EH (cell line): ENCODE measurements at places on chromosomes 12 and 14.

DNA sequence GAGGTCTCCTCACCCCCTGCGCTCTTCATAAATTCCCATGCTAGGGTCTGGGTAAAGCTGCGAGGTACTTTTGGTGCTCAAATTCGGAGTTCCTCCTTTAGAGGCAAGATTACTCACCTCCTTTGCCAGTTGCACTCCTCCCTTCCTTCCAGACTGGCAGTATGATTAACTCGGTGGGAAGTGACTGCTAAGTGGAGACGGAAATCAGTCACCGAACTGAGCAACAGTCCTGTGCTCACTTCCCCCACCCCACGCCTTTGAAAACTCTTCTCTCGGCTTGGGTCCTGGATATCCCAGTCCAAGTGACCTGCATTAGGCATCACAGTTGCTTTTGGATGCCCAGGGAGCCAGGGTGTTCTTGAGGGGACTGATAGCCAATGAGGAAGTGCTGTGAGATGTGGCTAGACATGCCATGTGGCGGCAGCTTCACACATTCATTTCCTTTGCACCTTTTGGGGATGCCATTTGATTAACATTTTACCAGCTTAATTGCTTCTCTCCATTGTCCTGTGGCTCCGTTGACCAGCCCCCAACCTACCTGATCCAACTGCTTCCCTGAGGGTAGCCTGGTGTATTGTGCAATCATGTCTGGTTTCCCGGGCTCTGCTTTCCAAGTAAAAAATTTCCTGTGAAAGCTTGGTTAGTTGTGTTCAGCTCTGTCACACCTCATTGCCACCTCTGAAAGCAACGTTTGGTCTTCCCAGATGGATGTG is 840 bp downstream of the PNP start:
- peak; percentile 71 for DNase-seq

DNA sequence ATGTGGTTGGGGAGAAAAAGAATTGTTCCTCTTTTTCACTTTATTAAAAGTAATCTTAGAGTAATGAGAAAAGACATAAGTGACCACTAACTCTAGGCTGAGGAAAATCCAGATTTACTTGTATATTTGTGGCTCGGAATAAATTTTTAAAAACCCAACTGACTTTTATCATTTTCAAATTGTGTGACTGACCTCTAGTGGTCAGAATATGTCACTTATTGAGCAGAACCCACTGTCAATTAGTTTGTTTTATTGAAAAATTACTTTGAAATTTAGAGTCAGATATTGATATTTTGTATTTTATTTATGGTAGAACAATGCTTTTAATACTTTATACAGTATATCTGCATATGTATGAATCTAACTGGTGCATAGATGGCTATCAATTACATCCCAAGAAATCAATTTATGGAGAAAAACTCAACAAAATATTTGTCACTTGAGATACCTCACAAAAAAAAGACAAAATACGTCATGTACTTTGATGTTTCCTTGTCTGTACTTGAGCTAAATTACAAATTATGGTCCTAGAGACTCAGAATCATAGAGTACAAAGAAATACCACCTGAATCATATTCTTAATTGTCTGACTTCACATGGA is 229.4 kb downstream of the CNTN1 start:
- DNase-seq = peak; percentile 14

DNA sequence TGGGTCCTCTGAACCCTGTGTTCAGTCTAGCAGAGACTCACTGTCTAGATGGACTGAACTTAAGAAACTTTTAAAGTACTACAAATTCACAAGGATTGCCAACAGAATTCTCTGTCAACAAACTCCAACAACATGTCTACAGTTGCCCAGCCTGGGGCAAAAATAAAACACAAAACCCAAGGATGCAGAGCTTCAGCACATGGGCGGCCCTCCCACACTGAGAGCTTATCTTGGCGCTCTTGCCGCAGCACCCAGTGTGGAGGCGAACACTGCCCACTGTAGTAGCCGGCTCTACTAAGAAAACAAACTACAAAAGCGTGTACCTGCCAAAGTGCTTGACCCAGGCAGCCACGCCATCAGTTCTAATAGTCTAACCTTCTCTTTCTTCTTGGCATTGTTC is 66.7 kb downstream of the PTPN21 start:
- no peak for DNase-seq

DNA sequence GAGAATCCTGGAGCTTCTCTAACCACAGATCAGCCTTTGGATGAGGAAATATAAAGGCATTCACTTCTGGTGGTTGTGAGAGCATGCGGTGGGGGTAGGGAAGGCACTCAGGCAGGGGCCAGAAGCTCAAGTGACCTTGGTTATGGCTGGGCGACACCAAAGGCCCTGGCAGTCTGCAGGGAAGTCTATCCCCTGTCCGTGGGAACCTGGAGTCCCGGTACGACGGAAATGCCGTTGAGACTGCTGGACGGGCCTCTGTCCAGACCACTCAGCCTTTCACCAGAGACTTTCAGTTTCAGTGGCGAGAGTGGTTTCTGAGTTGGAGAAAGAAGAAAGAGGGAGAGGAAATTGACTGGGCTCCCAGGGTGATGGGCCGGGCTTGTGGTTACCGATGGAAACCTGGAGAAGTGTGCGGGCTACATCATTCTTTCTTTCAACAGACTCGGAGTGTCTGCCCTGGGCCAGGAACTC is 20.9 kb downstream of the ISCA2 start:
- DNase-seq = peak; percentile 42

- DNase-seq = peak; percentile 79
These were observed 204.7 kb downstream of the EPS8 start for GRCh38 chr12:15584366-15585041.

DNA sequence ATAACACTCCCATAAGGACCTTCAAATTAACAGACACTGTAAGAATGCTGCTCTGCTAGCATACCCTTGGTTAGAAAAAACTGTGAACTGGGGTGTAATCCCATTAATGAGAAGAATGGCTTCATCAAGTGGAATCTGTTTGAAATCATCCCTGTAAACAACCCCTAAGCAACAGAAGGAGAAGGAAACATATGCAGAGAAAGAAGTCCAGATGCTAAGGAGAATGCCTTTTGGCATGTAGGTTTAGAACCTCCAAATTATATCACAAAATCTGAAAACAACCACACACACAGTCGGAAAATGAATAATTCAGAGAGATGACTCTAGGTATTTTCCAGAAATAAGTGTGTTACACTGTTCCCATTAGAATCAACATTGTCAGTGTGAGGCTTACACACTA is 140.2 kb downstream of the NUAK1 start:
- DNase-seq = no peak

- DNase-seq = no peak
These were observed 21.1 kb downstream of the BEGAIN start for GRCh38 chr14:100566119-100566518.

DNA sequence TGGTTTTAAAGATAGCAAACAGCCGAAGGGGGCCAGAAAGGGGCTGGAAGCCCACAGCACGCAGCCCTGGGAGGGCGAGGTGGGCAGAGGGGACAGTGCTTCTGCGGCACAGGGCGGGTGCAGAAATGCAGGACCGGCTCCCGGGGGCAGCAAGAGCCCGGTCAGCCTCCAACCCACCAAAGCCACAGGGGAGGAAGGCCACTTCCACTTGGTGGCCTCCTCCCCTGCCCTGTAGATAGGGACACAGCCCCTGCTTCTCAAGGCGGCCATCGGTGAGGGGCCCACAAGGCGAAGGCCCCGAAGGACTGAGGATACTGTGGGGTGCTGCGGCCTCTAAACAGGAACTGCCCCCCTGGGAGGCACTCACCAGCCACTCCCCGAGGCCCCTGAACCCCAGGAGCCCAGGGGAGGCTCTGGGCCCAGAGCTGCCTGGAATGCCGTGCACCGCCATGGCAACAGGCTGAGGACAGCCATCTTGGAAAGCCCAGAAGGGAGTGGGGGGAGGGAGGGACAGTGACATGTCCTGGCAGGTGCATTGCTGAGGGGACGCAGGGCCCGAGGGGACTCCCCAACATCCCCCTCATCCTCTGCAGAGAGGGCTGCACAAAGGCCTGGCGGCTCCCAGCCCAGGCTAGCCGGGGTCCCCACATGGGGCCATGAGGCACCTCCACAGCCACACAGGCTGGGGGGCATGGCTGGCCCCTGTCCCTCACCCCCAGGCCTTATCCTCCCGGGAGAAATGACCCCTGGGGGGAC is 114.7 kb downstream of the NCOR2 start:
- DNase-seq = no peak

GRCh38 chr12:116323406-116324386 is 46.2 kb upstream of the MED13L start:
- DNase-seq = no peak

- no peak for DNase-seq
These were observed 231.9 kb upstream of the AVPR1A start for GRCh38 chr12:63382930-63383329.

GRCh38 chr12:91542067-91542466 is 359.4 kb upstream of the DCN start:
- DNase-seq = no peak

DNA sequence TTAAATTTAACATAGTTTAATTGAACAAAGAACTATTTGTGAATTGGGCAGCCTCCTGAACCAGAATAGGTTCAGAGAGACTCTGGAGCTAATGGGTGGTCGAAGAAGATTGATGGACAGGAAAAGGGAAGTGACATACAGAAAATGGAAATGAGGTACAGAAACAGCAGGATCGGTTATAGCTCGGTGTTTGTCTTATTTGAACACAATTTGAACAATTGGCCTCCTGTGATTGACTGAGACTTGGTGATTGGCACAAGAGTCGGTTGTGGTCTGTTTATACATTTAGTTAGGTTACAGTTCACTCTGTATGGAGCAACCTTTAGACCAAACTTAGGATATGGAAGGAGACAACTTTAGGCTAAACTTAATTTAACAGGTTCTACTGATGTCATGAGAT is 18.4 kb upstream of the CFL2 start:
- no peak for DNase-seq

DNA sequence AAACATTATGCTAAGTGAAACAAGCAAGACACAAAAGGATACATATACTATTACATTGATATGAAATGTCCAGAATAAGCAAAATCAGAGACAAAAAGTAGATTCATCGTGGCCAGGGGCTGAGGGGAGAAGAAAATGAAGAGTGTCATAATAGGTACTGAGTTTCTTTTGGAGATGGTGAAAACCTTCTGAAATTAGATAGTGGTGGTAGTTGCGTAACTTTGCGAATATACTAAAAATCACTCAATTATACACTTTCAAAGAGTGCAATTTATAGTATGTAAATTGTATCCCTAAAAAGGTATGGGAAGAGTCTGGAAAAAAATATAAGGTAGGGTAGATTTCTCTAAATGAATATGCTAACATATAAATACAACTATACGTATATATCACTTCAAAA is 22.2 kb downstream of the KANSL2 start:
- no peak for DNase-seq

GRCh38 chr14:29709490-29709889 is 218.2 kb downstream of the PRKD1 start:
- peak; percentile 46 for DNase-seq

GRCh38 chr14:91356181-91356763 is 61.3 kb downstream of the CCDC88C start:
- DNase-seq = no peak

GRCh38 chr12:27573972-27574371 is 50.0 kb downstream of the PPFIBP1 start:
- peak; percentile 99 for DNase-seq

DNA sequence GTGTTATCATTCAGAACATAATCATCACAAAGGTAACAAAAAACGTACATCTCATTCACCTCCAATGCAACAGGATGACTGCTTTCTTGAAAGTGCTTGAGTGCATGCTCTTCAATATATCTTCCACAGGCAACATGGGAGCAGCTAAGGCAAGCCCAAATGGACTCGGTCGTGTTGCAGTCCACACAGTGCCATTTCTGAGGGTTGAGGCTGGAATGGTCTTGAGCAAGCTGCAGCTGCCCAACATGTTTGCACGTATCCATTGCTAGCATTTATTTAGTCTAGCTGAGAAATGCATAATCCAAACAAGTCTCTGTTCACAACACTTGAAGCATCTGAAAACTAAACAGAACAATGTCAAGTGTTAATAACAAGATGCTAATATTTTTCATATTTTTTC is 17.3 kb downstream of the USP44 start:
- DNase-seq = no peak

DNA sequence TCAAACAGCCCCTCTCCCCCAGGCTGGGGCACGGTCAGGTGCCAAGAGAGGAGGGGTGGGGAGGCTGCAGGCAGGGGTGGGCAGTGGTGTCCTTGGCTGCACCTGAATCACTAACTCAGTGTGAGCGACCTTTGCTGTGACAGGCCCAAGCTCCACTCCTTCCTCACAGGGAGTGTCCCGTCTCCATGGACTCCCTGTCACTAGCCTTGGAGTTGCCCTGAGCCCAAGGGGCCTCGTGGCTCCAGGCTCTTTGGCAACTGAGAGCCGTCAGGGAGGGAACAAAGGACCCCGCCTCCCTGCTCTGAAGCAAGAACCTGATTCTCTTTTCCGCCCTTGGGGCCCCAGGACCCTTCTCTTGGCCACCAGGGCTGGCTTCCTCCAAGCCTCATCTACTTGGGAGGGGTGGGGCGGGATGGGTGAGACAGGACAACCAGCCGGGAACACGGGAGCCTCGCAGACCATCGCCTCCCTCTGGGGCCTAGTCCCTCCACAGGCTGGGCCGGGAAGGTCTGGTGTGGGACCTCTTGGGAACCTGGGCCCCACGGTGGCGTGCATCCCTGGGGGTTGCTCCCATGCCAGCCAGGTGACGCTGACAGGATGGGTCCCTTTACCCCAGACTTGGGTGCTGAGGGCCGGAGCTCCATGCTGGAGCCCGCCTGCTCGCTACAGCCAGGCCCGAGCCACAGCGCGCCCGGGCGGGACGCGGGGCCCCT is 935 bp upstream of the ADSS1 start:
- DNase-seq = no peak

DNA sequence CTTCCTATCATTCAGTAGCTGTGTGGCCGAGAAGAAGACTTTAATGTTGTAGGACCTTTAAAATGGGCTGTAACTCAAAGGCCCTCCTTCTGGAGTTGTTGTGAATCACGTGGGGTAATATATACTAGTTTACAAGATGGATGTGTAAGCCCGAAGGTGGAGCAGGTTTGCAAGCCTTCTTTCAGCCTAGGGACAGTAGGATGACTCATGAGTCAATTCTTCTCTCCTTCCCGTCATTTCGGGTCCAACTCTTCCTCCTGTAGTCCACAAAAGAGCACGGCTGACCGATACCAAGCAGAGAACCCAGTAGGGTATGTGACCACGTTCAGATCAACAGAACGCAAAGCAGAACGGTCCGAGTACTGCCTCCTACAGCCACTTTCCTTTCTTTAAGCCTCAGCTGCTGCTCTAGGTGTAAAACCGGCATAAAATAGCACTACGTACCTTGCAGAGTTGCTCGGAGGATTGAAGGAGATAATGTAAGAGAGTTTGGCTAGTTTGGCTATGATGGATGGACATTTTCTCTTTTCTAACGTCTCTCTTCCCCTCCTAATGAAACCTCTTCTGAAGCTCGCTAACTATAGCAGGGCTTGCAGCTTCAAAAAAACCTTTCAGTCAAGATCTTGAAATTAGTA is 1.3 kb upstream of the RASSF3 start:
- peak; percentile 73 for DNase-seq

- no peak for DNase-seq
These were observed 218.0 kb downstream of the SYT1 start for GRCh38 chr12:79082595-79082994.

DNA sequence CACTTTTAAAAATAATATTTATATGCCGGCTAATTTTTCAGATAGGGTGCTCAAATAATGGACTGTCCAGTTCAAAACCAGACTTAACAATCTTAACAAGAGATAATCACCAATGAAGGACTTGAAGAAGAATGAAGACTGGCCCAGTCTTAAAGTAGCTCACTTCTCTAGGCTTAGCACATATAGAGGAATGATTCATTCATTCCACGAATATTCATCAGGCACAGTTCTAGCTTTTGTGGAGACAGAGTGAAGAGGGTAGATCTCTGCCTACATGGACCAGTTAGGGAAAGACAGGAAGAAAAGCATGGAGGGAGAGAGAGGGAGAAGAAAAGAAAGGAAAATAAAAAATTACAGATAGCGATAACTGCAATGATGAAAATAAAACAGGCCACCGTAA is 42.8 kb upstream of the METAP2 start:
- no peak for DNase-seq
